ENCODE measurements at places on chromosomes 6 and 20.

DNA sequence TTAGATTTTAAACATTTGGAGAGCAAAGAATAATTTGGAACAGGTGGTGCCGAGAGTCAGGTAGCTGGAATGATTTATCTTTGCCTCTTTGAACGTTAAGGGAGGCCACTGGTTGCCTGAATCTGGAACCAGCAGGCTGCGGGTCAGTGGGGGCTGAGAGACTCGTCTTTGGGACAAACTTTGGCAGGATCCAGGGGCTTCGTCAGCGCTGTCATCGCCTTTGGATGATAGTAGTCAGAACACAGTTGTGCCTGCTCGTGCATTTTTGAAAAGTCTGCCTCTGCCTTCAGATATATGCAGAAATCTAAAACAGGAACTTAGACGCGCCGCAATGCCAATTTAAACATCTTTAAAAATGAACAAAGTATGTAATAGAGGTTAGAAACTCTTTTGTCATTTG lies 5.0 kb downstream of the EYA2 start:
- no peak for DNase-seq

GRCh38 chr6:121549736-121550135 lies 114.3 kb downstream of the GJA1 start:
- no peak for DNase-seq

GRCh38 chr6:166726201-166726600 lies 99.2 kb upstream of the RPS6KA2 start:
- DNase-seq: no peak

GRCh38 chr6:134730013-134730412 lies 219.9 kb downstream of the ALDH8A1 start:
- DNase-seq: no peak

DNA sequence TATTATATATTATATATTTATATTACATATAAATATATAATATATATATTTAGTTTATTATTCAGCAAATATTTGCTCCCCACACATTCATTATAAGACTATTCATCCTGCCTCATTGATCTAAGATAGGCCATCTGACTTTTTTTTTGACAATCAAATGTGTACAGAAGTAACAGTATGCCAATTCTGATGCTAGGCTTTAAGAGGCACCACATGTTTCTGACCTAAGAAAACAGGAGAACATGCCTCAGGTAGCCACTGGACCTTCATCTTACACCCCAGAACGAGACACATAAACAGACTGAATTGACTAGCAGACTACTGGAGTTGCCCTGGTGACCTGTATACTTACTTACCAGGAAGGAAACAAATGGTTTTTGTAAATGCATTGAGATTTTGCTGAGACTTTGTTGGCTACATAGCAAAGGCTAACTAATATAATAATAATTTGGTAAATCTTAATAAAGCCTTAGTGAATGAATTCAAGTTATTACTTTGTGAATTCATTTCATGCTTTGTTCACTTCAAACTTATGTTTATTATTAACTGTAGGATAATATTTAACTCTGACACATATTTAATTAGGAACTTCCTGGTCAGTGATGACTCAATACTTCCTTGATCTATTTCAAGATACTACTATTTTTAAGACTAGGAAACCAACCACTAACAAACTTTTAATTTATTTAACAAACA lies 13.4 kb upstream of the MYO6 start:
- DNase-seq: peak; percentile 24

GRCh38 chr6:74597266-74597665 lies 608.6 kb downstream of the COL12A1 start:
- no peak for DNase-seq
